COR-L47 (cell line): ENCODE measurements at places on chromosomes 1 and 21.

DNA sequence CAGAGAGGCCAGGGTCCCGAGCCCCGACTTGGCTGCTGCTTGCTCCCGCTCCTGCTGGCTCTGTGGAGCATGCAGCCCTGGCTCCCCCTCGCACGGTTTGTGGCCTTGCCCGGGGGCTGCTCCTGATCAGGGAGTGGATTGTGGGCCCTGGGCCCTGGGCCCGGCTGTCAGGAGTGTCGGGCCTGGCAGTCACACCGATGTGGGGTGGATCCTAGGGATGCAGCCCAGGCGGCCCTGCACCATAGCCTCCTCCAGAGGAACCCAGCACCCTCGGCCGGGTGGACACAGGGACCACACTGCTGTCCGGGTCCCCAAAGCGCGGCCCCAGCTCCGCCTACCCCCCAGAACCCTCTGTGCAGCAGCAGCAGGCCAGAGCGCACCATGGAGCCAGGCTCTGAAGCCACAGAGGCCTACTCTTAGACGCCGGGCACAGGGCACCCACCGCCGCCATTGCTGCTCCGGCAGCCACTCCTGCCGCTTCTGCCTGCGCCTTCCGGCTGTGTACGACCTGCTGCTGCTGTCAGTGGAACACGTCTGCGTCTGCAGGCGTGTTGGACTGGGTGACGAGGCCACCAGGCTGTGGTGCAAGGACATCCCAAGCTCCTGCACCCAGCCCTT, 9.4 kb downstream of the SLX9 start:
- no peak for DNase-seq

- peak; percentile 63 for DNase-seq
Observed at GRCh38 chr1:74505928-74506710, 6.3 kb downstream of the LRRC53 start.

GRCh38 chr21:41737651-41738324, 29.1 kb downstream of the RIPK4 start:
- DNase-seq = no peak

DNA sequence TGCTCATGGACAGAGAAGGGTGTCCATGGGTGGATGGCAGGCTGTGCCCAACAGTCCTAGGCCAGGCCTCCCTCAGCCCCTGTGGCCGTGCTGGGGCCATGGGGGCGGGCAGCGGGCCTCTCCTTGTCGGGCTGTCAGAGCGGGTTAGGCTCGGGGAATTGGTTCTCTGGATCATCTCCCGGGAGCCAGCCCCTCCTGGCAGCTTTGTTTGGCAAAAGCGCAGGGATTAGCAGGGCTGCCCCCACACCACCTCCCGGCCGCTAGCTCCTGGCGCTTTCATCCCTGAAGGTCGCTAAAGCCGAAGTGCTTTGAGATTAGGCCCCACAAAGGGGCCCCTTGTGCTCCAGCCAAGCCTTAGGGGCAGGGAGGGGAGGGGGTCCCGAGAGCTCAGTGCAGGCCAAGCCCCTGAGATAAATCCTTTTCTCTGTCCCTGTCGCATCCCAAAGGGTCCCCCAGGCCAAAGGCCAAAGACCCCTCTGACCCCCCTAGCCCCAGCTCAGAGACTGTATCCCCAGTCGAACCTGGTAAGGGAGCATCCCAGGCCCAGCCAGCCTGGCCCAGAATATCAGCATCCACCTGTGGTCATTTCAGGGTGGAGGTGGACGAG, 9.8 kb upstream of the DMBX1 start:
- no peak for DNase-seq

- DNase-seq = no peak
Observed at GRCh38 chr1:47569681-47570470, 132.0 kb downstream of the FOXD2 start.

DNA sequence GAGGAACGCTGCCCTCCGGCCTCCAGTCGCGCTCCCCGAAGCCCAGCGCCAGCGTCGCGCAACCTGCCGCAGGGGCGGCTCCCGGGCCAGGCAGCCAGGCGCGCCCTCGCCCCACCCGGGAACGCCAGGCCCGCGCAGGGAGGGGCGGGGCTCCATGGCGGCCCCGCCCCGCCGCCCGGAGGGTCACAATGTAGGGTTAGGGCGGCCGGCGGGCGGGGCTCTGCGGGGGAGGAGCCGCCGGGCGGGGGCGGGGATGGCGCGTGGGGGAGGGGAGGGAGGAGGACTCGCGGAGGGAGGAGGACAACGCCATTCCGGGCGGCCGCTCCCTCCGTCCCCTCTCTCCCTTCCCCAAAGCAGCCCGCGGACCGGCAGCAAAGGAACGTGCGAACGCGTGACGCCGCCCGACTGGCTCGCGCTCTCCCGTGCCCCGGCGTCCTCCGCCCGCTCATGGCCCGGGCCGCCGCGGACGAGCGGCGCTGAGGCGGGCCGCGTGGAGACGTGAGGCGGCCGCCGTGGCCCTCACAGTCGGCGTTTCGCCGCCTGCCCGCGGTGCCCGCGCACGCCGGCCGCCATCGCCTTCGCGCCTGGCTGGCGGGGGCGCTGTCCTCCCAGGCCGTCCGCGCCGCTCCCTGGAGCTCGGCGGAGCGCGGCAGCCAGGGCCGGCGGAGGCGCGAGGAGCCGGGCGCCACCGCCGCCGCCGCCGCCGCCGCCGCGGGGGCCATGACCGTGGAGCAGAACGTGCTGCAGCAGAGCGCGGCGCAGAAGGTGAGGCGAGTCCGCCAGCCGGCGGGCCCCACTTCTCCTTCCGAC, at the start of gene USP25:
Gene USP25, plus strand, starts transcription at position 309 of the 810 bp plus-strand sequence. Its CDS starts 412 bp downstream, at position 721.
- DNase-seq = peak; percentile 58

- no peak for DNase-seq
Observed at GRCh38 chr1:147551036-147551435, 9.7 kb downstream of the BCL9 start.

DNA sequence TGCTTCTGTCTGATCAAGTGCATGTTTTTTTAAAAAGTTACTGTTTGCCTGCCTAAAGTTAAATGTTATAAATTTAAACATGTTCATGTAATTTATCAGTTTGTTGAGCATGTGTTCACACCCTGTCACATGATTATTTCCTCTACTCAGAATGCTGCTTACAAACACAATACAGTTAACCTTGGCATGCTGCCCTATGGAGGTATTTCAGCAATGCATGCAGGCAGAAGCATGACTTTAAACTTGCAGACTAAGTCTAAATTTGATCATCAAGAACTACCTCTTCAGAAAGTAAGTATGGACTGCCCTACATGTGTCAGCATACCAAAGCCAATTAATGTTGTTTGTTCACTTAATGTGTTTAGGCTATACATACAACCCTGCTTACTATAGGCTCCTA, 161.6 kb downstream of the LRRC40 start:
- DNase-seq = no peak

GRCh38 chr1:1049318-1050165, 24.6 kb downstream of the RNF223 start:
- DNase-seq = no peak

DNA sequence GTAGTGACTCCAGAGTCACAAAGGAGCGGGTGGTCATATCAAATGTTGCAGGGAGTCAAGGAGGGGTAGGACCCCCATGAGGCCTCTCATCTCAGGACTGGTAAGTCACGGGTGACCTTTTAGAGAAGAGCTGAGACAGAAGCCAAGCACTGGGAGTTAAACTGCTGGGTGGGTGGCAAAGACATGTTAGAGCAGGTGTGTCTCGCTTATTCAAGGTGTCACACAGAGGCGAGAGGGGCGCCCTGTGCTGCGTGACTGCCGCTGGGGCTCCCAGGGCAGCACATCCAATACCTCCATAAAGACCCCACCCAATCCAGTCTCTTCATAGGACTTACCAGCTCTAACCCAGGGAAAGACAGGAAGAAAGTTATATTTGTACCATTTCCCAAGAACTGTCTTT, 15.2 kb downstream of the CASQ2 start:
- no peak for DNase-seq

GRCh38 chr21:41366522-41367151, 4.8 kb downstream of the MX2 start:
- DNase-seq = no peak

DNA sequence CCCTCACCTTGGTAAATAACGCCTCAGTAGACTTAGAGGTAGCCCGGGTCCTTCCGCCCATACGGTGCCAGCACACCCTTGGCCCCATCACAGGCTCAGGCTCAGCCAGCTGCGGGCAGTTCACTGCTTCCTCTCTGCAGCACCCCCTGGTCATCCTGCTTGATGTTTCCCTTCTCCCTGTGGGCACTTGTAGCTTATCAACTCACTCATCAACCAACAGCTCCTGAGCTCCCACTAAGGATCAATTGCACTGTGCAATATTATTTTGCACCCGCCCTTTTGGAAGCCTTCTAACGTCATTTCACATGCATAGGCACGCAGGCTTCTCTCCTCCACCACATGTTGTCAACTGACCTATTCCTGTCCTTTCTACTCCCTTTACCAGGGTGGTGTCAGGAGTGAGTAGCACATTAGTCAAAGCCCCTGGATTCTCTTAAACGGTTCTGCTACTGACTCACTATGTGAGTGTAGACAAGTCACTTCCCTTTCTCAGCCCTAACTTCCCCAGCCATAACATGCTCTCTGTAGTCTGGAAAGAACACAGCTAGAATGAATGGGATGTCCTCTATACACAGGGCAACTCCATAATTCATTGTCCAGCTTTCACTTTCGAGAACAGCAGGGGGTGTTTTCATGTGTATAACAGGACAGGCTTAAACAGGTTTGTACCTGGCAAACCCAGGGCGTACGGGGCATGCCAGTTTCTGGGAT, 47.1 kb upstream of the IRF2BP2 start:
- DNase-seq = no peak

DNA sequence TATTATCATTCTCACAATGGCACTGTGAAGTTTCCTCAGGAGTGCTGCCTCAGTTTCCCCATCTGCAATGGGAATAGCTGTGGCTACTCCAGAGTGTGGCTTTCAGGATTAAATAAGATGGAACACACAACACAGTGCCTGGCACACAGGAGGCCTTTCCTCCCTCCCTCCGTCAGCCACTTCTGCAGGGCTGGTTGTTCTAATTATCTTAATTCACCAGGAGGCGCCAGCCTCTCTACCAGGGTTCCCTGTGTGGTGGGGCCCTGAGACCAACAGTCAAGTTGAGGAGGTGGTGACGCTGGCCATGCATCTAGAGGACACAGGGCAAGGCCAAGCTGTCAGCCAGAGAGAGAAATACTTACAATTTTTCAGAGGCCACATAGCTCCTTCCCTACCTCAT, 6.3 kb upstream of the FOXO6 start:
- DNase-seq = no peak

DNA sequence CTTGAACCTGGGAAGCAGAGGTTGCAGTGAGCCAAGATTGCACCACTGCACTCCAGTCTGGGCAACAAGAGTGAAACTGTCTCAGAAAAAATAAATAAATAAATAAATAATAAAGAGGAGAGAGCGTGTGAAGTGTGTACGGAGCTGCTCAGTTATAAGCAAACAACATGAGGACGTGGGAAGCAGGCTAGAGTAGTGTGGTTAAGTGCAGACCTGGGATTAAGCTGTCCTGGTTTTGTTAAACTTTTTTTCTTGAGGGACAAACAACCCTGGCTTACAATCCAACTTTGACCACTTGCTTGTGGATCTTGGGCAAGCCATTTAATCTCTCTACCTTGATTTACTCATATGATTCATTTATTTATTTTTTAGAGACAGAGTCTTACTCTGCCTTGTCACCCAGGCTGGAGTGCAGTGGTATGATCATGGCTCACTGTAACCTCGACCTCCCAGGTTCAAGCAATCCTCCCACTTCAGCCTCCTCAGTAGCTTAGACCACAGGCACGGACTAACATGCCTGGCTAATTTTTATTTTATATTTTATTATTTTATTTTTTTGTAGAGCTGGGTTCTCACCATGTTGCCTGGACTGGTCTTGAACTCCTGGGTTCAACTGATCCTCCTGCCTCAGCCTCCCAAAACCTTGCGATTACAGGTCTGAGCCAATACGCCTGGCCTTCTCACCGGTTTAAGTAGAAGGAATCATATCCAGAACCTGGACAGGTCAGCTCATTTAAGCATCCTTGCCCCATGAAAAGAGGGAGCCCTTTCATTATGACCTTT, 52.7 kb downstream of the RPS6KA1 start:
- no peak for DNase-seq

GRCh38 chr1:10734375-10734774, 62.1 kb downstream of the CASZ1 start:
- no peak for DNase-seq

DNA sequence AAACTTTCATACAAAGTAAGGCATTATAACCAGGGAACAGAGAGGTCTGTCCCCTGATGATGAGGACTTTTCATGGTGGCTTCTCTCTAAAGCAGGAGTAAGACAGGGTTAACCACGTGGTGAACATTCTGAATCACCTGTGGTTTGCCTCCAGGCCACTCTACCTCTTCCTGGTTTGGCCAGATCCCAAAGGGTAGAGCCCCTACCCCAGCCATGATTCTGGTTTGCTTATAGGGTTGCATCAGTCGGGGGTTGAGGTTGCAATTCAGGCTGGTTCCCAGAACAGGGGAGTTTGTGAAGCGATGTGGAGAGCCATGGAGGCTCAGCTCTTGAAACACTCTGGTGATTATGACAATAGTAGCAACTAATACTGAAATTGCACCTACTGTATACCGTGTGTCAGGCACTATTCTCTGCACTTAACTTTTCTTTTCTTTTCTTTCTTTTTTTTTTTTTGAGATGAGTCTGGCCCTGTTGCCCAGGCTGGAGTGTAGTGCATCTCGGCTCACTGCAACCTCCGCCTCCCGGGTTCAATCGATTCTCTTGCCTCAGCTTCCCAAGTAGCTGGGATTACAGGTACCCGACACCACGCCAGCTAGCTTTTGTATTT, 8.3 kb downstream of the CNR2 start:
- no peak for DNase-seq

DNA sequence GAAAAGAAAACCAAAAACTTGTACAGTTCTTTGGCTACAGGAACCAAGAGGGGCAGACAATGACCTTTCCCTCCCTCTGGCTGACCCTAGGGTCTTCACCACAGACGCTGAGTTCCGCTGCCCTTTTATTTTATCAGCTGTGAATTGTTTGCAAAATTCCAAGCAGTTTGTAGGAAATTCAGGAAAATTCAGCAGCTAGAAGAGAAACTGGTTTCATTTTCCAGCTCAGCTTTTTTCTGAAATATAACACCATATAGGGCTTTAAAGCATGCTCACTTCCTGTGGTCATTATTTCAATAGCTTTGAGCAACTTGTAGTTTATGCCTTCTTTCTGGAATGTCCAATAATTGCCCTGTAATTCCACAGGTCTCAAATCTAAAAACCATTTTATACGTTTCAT, 5.5 kb upstream of the PIK3R3 start:
- DNase-seq = no peak

DNA sequence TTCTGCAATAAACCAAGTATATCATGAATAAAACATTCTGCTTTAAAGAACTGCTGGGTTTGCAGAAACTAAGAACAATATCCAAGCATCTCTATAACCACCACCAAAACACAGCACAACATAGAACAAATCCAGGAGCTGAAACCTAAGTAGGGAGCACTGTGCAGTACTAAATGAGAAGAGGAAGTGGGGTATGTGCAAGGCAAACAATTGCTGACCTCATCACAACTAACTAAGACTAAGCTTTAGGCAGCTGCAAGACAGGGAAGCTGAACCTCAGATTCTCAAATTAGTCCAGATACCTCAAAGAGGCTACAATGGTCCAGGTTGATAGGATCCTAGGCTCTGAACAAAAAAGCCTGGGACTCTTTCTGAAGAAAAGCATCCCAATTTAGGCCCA, 172.6 kb downstream of the SLC44A5 start:
- no peak for DNase-seq

GRCh38 chr1:109885589-109885988, 25.1 kb upstream of the CSF1 start:
- DNase-seq = no peak
